AG09319 (cell line): ENCODE measurements at places on chromosomes 2 and 18.

DNA sequence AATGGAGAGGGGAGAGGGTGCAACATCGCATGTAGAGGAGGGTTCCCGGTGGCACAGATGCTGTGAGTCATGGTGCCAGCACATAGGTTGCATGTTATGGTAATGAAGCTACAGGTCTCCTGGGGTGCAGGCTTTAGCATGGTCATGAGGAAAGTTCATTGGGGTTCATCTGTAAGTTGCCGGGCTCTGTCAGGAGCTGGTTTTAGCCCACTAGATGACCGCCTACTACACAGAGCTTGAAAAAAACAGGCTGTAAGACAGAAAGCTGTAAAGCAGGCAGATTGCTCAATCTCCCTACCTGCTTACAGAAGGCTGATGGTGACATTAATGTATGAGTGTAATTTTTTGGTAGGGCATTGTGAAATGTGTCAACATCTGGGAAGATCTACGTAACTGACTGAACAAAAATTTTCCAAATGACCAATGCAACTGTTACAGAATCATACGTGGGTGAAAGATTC, 23.9 kb downstream of the DYSF start:
- no peak for DNase-seq

- no peak for DNase-seq
Observed at GRCh38 chr2:128286011-128286721, 32.5 kb downstream of the HS6ST1 start.

- DNase-seq = no peak
Observed at GRCh38 chr2:7145707-7146106, 228.5 kb downstream of the RNF144A start.

GRCh38 chr2:224786848-224787247, 70.7 kb upstream of the CCDC195 start:
- no peak for DNase-seq

DNA sequence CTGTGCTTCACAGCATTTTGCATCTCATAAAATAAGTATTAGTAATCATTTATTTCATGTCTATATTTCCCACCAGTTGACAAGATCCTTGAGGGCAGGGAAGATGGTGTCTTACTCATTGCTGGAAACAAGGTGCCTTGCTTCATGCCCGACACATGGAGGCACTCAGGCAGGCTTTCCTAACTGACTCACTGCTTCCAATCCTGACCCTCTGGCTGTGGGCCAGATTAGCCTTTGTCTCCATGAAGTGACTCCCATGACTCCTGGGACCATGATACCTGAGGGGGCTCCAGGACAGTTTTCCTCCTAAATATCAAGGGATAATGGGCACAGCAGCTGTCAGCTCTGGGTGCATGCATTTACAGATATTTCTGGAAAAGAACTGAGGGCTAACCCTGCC, 275.1 kb downstream of the AGPS start:
- DNase-seq = no peak

DNA sequence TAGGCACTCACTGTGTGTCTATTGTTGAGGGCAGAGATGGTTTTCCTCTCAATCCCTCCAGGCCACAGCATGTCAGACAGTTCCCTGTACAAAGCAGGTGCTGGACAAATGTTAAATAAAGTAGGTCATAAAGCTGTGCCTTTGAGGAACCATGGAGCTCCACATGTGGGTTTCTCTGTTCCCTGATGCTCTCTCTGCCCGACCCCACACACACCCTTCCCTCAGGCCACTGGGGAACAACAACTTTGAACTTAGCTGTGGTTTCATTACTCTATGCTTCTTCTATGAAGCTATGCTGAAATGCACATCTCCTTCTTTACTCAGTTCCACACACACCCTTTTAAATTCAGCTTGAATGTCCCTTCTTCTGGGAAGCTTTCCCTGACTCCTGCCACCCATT, 415.3 kb downstream of the HRH4 start:
- DNase-seq = no peak

GRCh38 chr2:150258781-150259307, 228.6 kb downstream of the RND3 start:
- no peak for DNase-seq

GRCh38 chr2:125554956-125555355, 1101.0 kb upstream of the GYPC start:
- no peak for DNase-seq

GRCh38 chr18:57207124-57207916, 60.4 kb downstream of the BOD1L2 start:
- no peak for DNase-seq

GRCh38 chr18:13614641-13615288, 111.6 kb downstream of the FAM210A start:
- no peak for DNase-seq

- no peak for DNase-seq
Observed at GRCh38 chr2:10080536-10081304, 509 bp upstream of the CYS1 start.

GRCh38 chr2:648476-649424, 28.5 kb downstream of the TMEM18 start:
- DNase-seq = no peak

GRCh38 chr2:6148882-6149281, 456.7 kb downstream of the SOX11 start:
- DNase-seq = no peak

- DNase-seq = no peak
Observed at GRCh38 chr18:23872701-23873550, 141.6 kb upstream of the TTC39C start.

DNA sequence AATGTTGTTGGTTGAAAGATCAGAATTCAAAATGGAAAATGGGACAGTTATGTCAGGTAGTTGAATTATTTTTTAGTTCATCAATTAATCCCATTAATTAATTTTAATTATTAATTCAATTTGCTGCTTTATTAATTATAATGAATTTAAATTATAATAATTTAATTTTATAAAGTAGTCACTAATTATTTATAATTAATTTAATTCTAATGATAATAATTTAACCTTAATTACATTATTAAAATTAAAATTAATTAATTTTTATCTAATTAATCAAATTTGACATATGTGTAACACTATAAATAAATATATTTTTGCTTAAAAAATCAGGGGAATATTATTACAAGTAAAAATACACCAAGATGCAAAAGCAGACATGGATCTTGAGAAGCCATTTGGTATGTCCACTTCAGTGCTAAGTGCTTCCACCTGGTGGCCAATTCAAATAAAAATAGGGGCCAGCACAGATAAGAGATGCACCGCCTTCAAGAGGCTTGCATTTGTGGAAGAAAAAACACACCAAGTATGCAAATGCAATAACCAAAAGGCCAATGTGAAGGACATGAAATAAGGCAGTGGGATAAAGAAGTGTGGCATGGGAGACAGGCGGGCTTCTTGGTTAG, 73.2 kb downstream of the MBP start:
- no peak for DNase-seq

GRCh38 chr2:21757805-21758430, 634.1 kb downstream of the TDRD15 start:
- DNase-seq = no peak

- DNase-seq = no peak
Observed at GRCh38 chr2:196404276-196404675, 232.9 kb upstream of the STK17B start.

DNA sequence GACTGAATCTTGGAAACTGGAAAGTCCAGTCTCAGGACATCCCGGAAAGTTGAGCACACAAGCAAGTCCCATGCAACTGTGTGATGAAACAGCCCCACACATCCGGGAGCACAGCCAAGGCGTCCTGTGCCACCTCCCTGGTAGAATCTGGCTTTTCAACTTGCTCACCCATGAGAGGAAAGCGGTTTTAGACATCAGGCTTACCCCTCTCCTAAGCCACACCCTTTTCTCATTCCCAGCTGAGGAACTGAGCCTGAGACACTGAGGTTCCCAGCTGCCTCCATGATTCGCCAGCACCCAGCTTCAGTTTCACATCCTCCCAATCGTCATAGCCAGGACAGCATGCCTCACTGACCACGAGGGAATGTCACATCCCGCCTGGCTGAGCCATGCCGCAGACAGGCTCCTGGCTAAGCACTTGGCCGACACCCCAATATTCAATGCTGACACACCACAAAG, 60.3 kb downstream of the STEAP3 start:
- DNase-seq = no peak

GRCh38 chr2:84919885-84920580, 14.6 kb downstream of the TMSB10 start:
- DNase-seq = peak; percentile 94

- DNase-seq = peak; percentile 65
Observed at GRCh38 chr18:74146756-74147155, 878 bp downstream of the FBXO15 start.

DNA sequence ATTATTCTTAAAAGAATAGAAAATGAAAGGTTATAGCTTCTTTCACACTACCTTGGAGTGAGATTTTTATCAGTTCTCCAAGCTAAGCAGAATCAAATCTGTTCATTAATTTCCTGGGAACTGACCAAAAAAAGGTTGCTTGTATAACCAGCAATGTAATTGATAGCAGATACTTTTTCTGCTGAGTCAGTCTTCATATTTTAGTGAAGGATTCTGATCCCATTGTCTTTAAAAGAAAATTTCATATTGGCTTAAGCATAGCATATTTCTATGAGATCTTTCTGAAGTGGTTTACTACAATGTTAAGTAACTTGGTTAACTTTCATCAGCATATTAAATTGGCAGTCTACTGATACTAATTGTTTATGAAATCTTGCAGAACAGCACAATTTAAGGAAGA, 338.0 kb downstream of the TMX3 start:
- DNase-seq = peak; percentile 51

DNA sequence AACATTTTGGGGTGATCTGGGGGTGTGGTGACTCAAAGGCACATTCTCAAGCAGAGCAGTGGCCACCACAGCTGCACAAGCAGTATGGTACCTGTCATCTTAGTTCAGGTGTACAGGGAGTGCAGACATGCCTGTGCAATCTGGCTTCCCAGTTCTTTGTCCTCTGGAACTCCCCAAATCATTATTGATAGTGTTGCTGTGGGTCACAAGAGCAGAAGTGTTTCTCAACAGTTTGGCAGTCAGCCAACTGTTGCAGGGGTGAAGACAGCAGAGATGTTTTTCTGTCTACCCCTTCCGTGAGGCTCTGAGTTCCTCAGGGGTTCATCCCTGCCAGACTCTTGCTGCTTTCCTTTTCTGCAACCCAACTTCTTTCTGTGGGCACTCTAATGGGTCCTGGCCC, 206.5 kb upstream of the ZSWIM2 start:
- no peak for DNase-seq

DNA sequence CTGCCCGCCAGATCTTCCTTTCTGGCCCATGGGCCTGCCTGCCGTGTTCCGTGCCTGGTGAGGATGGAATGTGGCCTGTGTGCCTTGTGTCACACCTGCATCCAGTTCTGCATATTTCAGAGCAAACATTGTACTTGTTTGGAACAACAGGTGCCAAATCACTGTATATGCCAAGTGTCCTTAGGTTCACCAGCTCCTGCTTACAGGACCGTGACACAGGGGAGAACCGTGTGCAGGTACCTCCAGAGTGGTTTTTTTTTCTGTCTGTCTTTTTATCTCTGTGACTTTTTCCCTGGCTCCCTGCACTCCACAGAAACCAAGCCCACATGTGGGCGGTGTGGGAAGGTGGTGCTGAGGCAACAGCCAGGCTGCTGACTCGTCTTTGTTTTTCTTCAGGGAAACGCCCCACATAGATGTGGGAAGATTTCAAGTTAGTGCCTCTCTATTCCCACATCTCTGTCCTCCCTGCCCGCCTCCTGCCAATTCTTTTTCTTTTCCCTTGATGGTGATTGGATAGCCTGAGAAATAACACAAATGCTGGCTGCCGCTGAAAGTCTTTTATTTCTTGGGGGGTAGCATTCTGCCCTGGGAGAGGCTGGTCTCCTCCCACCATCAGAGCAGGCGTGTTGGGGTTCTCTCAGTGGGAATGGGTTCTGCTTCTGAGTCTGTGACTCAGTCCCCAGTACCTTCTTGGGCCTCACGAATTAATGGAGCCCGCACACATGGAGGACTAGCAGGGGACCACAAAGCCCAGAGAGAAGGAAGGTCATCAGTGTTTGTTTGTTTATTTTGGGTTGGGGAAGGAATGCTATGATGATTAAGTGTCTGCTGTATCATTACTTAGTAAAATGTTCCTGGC, 21.4 kb downstream of the GRHL1 start:
- peak; percentile 38 for DNase-seq

DNA sequence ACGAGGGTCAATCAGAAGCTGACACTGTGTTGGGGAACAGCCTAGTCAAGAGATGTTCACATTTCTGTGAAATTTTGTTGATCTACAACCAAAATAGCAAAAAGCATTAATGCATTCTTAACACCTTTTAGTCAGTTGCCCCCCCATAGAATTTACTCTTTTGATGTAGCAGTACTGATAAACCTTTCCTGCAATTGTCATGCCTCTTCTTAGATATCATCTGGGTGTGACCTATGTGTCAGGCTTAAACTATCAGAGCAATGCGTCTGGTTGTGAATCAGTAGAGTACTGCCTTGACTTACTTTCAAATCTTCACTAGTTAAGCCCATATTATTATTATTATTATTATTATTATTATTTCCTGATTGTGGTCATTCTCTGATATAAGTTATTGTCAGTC, 61.9 kb downstream of the GREB1L start:
- no peak for DNase-seq

DNA sequence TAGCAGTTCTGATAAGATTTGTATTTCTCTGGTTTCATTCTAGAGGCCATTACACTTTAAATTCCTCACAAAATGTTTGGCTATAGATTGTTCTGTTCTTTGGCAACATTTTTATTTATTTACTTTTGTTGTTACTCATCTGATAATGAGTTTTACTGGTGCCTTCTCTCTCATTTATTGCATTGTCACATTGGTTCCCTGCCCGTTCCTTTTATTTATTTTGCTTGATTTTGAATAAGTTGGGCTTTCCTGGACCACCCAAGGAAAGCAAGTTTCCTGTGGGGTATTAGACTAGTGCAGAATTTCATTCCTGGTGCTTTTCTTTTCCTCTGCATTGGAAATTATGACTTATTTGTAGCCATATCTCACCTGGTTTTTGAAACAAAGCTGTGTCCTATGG, 232.0 kb downstream of the SOCS6 start:
- DNase-seq = no peak

DNA sequence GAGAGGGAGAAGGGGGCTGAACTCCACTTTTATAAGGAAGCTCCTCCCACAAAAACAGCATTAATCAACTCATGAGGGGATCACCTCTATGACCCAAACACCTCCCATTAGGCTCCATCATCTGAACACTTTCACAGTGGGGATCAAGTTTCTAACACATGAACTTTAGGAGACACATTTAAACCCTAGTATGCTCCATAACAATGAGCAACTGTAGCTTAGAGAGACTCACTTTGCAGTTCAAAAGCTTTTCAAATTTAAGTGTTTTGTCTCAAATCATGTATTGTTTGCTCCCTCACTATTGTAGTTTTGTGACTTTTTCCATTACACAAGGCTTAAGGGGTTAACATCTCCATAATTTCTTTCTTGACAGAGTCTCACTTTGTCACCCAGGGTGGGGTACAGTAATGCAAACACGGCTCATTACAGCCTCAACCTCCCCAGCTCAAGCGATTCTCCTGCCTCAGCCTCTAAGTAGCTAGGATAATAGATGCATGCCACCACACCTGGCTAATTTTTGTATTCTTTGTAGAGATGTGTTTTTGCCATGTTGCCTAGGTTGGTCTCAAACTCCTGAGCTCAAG, 352.7 kb upstream of the CDH20 start:
- DNase-seq = no peak
